ENCODE measurements at places on chromosomes 2 and 18.

DNA sequence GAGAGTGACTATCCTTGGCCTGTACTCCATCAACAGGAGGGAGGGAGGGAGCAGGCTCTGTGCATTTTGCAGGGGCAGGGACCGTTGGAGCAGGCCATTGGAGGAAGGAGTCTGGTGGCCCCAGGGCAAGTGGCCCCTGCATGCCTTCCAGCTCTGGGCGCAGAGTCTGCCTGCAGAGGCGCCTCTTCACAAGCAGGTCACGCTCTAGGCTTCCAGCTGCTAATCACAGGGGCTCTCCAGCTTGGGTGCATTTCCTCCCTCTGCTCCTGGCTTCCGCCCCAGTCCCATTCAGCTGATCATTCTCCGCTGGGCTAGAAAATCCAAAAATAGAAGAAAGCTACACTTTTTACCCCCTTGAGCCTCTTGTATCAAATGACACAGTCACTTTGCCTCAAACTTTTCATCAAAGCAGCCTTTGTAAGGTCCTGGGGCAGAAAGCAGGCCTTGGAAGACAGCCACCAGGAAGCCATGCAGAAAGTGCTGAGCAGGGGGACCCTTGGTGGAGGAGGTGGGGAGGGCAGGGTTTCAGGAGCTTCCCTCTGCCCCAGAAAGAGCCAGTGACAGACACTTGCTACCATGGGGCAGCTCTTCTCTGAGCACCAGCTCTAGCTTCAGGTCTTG is 11.3 kb downstream of the TMEM247 start:
- peak; percentile 58 for DNase-seq

- DNase-seq = no peak
Observed at GRCh38 chr2:168217920-168218319, 29.5 kb downstream of the STK39 start.

DNA sequence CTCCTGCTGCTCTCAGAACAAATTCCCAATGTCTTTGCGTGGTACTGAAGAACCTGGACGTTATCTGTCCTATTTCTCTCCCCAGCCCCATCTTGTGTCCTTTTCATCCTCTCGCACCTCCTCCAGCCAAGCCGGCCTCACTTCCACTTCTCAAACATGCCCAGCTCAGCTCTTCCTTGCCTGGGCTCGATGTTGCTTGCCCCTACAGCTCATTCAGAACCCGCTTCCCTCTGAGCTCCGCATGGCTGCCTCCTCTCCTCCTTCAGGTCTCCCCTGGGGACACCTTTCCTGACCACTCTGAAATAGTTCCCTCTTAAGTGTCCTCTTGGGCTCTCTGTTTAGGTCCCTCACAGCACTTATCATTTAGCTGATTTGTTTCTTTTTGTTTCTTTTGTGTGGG is 6.7 kb upstream of the SMARCAL1 start:
- no peak for DNase-seq

DNA sequence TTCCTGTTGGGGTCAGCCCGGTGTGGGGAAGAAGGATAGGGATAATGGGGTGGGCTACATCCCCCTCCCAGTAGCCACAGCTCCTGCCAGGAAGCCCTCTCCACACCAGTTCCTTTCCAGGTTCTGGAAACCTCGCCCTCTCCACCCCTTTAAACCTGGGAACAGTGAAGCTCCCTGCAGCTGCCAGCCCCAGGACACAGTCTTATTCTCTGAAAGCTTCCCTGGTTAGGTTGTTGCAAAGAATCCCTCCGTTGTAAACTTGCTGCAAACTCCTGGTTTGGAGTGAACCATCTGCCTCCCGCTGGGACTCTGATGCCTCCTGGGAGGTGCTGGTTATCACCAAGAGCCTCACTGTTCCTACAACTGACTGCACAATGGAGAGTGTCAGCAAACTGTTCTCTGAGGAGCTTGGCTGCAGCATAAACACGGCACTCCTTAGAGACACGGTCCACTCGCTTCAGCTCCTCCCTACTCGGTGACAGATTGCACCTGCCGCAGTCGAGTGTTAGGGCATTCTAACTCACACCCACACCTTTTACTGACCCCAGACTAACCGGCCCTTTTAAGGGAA is 261.8 kb upstream of the RAB6C start:
- no peak for DNase-seq

Data from suppressor macrophage treated with lipopolysaccharide for 4 hours (primary cell).